ENCODE measurements at places on chromosomes 3 and 15. TPM values are rescaled to one million over a fixed set of nuclear protein-coding genes. Genes with fewer than 3 reads are reported as not detected.

The GOLGA8T gene
- 0.31 TPM for total RNA-seq

The RAD51 gene
- 1.1 TPM for total RNA-seq

The B3GALNT1 gene
- total RNA-seq, result 73.4 TPM

The C3orf49 gene
- total RNA-seq, result not detected

The CCR1 gene
- 2.3 TPM for total RNA-seq

The CEP19 gene
- total RNA-seq, result 2.8 TPM

GRCh38 chr3:64399205-64399800 lies 174.0 kb upstream of the PRICKLE2 start:
- no peak for DNase-seq

GRCh38 chr15:91193378-91193720 lies 93.3 kb downstream of the SV2B start:
- no peak for DNase-seq

DNA sequence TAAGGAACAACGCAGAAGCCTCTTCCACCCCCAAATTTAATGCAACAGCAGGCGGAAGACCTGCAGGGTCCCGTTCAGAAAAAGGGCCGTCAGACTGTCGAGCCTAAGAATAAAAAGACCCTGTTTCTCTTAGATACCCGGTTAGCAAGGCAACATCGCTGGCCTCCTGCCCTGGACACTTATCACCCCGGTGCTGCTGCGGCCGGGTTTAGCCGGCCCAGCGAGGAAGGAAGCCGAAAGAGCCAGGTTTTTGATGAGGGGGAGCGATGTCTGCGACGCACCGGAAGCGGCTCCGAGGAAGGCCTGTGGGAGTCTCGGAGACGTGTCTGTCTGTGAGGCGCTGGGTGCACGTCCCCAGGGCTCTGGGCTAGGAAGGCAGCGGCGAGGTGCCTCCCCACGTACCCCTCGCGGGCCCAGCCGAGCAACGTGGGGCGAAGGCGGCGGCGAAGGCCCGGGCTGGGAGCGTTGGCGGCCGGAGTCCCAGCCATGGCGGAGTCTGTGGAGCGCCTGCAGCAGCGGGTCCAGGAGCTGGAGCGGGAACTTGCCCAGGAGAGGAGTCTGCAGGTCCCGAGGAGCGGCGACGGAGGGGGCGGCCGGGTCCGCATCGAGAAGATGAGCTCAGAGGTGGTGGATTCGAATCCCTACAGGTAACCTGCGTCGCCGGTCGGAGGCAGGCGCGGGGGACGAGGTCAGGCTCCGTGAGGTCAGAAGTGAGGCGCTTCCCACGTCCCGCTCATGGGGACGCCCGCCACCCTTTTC lies at the start of gene UBA5:
UBA5 (plus strand) TSS at position 278 of the 759 bp plus-strand sequence; CDS start at position 487, 209 bp downstream.
- DNase-seq, result peak; percentile 78

GRCh38 chr3:79497447-79498111 lies 270.2 kb downstream of the ROBO1 start:
- no peak for DNase-seq

DNA sequence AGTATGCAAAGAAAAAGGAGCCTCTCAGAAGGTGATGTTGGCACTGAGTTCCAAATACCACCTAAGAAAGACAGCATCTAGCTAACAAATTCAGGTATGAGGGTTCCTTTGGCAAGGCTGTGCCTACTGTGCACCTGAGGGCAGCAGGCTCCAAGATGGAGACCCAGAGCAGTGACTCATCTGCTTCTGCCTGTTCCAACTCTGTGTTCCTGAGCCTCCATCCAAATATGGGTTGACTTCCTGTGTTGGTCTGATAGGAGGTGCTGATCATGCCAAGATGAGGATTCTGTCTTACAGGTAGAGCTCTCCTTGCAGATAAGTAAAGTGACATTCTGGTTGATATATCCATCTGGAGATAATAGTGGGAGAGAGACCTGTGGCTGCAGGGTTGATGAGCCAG lies 26.0 kb downstream of the SV2B start:
- no peak for DNase-seq

- DNase-seq, result no peak
These were observed 20.5 kb downstream of the RBP2 start for GRCh38 chr3:139455855-139456254.

GRCh38 chr3:143265501-143266070 lies 146.0 kb downstream of the CHST2 start:
- no peak for DNase-seq

DNA sequence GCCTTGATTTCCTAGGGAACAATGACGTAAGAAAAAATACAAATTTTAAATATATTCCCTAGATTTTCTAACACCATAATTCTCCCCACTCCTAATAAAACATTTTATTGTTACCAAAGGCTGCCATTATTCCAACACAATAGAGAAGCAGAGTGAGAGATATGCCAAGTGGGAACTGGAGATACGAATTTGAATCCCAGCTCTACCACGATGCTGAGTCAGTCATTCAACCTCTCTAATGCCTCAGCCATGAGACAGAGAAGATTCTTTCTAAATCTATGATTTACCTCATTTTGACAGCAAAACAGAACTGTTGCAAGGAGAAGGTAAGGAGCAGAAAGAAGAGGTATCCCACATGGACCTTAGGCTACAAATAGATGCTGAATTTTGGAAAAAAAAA lies 112.5 kb downstream of the IGF2BP2 start:
- no peak for DNase-seq

DNA sequence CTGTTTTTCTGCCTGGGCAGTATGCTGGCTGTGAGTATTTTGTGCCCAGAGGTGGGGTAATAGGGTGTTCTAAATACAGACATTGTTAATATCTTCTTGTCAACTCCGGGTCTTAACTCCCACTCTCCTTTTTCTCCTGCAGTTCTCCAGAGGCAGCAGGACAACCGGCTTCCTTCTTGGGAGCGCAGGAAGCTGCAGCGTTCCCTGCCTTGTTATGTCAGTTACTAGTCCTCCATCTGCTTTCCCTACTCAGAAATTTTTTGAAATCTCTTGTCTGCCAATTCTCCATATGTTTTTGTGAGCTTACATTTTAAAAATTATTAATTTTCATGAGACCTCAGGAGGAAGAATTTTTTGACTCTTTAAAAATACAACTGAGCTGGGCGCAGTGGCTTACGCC lies 67.2 kb downstream of the NEO1 start:
- DNase-seq, result no peak

DNA sequence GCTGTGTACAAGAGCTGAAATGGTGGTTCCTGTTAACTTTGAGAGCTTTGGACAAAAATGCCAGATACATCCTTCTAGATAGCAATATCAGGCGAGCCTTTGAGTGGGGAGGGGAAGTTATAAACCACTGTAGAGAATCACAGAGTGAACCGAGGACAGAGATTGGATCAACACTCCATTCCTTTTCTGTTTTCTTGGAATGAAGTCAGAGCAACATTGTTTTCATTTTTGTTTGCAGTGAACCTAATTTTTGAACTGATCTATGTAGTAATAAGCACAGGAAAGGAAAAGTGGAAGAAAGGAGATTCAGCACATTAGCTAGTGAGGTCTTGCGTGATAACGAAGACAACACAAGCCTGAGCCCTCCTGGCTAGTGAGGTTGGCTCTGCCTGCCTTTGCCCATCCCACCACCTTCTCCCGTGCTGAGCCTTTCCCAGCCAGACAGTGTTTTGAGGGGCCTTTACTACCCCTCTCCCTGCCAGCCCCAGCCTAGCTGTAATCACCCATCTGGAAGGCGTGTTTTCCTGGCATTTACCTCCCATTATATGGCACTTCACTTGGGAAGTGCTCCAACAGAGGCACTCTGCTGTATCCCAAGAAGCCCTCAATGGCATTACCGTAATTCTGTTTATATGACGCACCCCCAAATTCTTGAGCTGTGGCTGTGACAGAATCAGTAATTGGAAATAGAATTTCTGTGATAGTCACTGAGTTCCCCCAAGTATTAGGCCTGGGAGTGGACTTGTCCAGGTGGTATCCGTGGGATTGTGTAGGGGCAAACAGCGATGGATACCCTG lies 129.8 kb downstream of the CACNA1D start:
- DNase-seq, result no peak

- peak; percentile 96 for DNase-seq
These were observed 105.5 kb downstream of the IQSEC1 start for GRCh38 chr3:12967606-12968351.

DNA sequence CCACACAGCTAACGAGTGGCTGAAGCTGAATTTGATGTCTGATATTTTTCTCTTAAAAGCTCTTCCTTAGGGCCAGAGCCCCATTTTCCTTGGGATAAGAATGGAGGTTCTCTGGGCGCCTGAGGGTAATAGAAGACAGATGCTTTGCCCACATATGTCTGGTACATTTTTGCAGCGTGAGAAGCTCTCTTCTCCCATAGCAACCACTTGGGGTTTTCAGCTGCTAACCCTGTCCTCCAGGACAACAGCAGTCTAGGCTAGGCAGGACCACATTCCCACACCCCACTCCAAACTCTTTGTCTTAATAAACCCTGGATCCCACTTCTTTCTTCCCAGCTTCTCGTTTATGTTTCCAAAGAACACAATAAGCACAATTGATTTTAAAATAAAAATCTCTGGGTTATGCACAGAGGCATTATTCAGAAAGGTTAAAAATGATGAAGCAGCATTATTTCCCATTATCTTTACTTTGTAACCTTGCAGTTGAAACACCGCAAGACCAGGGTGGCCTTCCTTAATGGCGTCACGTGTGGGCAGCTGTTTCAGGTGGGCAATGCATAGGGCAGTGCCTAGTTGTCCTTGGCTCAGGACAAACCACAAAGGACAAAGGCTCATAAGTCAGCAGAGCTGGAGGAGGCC lies 56.5 kb upstream of the NTRK3 start:
- DNase-seq, result no peak

DNA sequence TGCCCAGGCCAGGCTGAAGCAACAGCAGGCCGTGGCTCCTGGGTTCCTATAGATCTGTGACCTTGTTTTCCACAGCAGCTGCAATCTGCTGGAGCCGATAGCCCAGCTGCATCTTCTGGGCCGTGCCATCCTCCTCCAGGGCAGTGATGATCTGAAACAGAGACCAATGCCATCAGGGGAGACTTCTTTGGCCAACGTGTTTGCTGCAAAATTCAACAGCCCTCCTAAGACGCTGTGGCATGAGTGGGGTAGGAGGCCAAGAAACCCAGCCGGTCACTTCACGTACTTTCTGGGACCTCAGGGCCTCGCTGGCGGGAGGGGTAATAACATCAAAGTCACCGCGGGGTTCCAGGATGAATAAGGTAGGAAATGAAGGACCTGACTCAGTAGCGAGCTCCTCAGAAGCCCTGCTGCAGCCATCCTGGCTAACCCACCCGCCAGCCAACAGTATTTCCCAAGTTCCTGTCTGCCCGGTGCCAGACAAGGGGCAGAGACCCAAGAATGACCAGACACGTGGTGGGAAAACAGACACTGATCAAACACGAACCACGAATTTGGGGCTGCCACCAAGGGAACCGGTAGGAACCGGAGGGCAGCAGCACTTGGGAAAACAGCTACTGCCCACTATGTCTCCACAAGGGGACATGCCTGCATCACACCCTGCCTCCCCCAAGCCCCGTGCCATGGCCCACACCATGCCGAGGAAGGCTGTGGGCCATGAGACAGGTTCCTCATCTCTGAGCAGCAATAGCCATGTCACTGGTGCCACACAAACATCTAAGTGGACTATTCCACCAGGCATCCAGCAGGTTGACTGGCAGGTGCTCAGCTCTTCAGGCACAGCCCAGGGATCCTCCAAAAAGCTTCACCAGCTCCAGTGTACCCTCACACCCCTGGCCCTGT lies 25.2 kb downstream of the PLXNB1 start:
- no peak for DNase-seq
